ENCODE measurements at places on chromosomes 6 and 20. TPM values are rescaled to one million over a fixed set of nuclear protein-coding genes. Genes with fewer than 3 reads are reported as not detected.

DNA sequence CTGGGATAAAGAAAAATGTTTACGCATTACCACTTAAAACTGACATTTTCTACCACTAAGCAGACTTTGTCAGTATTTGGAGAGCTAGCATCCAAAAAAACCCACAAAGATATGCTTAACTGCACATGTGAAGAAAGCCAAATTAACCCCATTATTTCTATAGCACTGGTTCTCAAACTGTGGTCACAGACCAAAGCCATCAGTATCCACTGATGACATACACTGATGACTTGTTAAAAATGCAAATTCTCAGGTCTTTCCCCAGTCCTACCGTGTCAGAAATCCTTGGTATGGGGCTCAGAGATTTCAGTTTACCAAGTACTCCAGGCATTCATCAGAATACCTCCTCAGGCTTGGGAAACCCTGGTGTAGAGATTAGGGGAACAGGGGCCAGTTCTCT lies 230.2 kb downstream of the PTPRK start:
- DNase-seq = no peak

- DNase-seq = no peak
Observed at GRCh38 chr6:157646012-157646411, 177.0 kb upstream of the SNX9 start.

- DNase-seq = no peak
Observed at GRCh38 chr20:24987873-24988835, 4.4 kb downstream of the APMAP start.

DNA sequence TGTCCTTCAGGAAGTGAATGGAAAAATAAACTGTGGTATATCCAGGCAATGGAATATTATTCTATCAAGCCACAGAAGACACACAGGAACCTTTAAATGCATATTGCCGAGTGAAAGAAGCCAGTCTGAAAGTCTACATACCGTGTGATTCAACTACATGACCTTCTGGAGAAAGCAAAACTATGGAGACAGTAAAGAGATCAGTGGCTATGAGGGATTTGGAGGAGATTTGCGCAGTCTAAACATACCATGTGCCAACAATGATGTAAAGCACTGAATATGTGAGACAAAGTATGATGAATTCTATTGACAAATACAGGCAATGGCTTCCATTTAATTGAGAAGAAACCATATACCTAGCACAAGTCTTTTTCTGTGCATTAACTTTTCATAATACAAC lies 518.3 kb upstream of the ZNF337 start:
- DNase-seq = no peak

DNA sequence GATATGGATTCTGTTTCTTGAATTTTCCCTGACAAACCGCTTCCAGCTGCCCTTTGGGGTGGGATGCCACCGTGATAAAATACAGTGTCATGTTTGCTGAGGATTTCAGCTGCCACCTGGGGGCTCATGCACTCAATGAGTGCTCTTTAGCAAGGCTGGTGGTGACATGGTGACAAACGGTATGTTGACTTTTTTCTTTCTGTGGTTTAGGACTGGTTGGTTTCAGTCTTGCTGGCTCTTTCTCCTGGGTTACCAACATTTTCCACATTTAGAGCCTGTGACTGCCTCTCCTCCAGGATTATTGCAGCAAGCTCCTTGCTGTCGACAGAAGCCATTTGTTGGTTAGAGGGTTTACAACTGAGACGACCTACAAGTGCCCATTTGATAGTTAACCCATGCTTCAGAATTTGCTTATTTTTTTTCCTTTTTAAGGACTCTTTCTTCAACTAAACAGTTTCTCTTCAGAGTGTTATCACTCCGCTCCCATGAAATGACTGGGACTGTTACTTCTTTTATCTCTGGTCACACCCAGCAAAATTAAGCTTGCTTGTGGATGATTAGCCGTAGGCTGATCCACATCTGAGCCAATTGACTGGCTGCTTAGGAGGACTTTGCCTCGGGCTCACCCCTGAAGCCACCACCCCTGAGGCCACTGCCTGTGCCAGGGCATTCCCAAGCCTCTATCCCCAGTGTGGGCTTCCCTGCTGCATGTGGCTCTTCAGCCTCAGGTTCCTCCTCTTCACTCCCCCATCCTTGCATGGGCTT lies 48.4 kb upstream of the CDYL start:
- no peak for DNase-seq

GRCh38 chr6:132168961-132169360 lies 217.8 kb upstream of the CCN2 start:
- DNase-seq = no peak

DNA sequence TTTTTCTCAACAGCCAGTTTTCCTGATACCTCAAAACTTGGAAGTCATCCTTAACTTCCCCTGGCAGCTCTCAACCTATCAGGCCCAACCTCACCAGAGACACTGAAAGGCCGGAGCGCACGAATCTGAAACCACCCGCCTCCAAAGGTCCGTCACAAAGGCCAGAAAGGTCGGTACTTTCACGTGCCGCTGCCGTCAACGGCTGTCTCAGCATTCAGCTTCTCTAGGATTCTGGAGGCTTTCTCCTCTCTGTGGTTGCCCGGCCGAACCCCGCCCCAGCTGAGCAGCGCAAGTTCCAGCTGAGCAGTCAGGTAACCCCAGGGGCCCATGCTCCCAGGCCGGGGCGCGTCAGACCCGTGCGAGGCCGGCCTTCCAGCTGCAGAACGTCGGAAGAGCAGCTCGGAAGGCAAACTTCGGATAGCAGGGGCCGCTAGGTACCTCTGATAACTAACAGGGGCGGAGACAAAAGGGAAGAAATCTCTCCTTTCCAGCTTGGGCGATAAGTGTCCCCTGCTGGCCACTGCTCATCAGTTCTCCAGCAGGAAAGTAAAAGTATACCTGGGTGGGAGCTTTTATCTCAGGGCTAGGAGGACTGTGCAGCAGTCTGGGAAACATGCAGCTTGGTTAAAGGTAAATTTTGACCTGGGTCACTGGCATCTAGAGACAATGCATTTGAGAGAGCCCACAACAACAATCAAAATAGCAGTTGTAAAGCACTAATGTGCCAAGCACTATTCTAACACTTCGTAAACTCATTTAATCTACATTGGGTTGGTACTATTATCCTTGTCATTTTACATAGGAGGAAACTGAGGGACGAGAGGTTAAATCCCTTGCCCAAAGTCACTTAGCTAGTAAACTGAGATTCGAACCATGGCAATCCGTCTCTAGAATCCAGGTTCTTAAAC lies 16.1 kb downstream of the ZSCAN12 start:
- DNase-seq = peak; percentile 80

- peak; percentile 46 for DNase-seq
Observed at GRCh38 chr6:89023591-89024441, 56.7 kb upstream of the PNRC1 start.

DNA sequence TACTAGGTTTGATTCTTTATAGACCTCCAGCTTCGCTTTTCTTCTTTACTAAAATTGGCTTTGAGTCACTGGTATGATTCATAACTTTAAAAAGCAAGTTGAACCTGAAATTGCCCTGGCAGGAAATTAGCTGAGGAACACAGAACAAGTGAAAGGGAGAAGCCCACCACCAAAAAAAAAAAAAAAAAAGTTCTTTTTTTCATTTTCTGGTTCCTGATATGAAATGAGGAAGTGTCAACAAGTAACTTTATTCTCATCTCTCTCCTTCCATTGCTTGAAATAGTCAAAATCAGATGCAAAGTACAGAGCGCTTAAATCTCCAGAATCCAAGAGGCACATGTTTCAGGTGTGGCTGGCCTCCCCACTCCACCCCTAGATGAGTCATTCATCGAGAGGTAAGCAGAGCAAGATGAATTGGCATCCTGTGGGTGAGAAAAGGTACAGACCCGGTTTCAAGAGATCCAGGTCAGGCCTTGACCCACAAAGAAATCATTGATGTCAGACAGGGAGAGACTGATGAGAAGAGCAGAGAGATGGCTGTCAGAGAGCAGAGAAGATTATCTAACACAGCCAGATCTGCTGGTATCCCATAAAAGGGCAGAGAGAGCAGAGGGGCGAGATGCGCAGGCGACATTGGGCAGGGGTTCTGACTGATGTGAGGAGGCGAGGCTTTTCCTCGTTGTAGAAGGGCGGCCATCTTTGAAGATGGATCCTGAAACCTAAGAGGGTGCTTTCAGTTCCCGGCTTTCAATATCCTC lies 54.8 kb upstream of the MBOAT1 start:
- DNase-seq = no peak

GRCh38 chr6:151325075-151326050 lies 66.0 kb downstream of the ZBTB2 start:
- DNase-seq = peak; percentile 70

The ZNF165 gene
- total RNA-seq = 2.1 TPM

The FAM162B gene
- 8.0 TPM for total RNA-seq
